ENCODE measurements at places on chromosomes 2 and 18.

DNA sequence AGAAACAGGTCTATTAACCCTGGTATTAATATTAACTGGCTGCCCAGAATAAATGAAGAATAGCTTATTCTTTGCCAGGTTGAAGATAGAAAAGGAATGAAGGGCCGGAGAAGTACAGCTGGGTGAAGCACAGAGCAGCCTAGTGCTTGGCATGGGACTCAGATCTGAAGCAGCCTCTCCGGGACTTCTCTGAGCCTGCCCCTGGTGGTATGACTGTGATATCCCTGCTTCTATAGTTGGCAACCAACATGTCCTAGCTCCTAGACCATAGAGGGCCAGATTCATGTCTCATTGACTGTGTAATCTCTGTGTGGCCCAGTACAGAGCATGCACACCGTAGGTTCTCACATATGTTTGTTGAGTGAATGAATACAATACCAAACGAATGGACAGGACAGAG is 107.8 kb downstream of the MSH2 start:
- DNase-seq, result no peak
- peaks cover 11% of the 10 kb centered on the region for H3K36me3 ChIP-seq
- peaks cover 4% of the 10 kb centered on the region for H3K27me3 ChIP-seq
- H3K4me1 ChIP-seq, result peaks cover 4% of the 10 kb centered on the region
- no peak overlapping the region for H3K27ac ChIP-seq

DNA sequence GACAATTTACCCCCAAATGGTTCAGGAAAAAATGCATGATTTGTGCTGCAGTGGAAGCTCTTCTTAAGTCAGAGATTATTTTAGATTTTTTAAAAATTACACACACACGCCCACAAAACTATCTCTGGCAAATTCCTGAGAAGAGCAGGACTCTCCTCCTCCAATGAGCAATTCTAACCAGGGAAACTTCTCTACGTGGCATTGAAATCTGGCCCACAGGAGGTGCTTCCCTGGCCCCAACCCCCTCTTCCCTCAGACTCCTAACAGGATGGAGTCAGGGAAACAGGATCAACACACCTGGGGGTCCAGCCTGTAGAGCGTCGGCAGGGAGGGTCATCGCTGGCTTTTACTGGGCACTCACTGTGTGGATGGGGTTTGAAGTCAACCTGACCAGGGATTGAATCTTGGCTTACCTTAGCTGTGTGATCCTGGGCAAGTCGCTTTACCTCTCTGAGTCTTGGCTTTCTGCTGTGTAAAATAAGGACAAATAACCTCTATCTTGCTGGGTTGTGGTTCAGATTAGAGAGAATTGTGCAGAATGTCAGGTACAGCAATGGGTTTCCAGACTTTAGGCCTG is 65.4 kb upstream of the ASAP2 start:
- no peak for DNase-seq
- H3K27ac ChIP-seq, result no peak overlapping the region
- H3K27me3 ChIP-seq, result peaks cover 10% of the 10 kb centered on the region
- H3K4me1 ChIP-seq, result peaks cover 8% of the 10 kb centered on the region

- peaks cover 7% of the 10 kb centered on the region for H3K36me3 ChIP-seq
- H3K27ac ChIP-seq, result no peak overlapping the region
- H3K4me1 ChIP-seq, result no peaks in the 10 kb centered on the region
- no peak for DNase-seq
- H3K27me3 ChIP-seq, result peaks cover 3% of the 10 kb centered on the region
Observed at GRCh38 chr18:46578987-46579386, 78.0 kb downstream of the LOXHD1 start.

GRCh38 chr18:46040747-46041104 is 31.3 kb downstream of the PSTPIP2 start:
- H3K27me3 ChIP-seq, result no peaks in the 10 kb centered on the region
- H3K36me3 ChIP-seq, result no peaks in the 10 kb centered on the region
- no peak overlapping the region for H3K27ac ChIP-seq

DNA sequence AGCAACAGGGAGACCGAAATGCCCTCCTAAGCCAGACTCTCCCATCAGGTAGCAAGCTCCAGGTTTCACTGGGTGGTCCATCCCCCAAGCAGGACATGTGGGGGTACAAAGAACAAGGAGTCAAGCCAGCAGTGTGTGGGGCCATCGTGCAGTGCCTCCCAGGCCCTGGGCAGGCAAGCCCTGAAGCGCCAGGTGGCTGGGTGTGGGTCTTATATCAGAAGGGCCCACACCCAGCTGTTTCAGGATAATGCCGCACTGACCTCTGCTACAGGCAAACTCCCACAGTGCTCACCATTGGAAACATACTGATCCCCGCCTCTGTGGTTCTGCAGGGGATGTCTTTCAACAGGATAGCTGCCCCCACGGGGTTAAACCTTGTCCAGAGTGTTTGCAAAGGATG is 174.2 kb upstream of the SMAD2 start:
- H3K27ac ChIP-seq, result no peak overlapping the region
- no peak overlapping the region for H3K4me3 ChIP-seq
- no peaks in the 10 kb centered on the region for H3K36me3 ChIP-seq
- H3K4me1 ChIP-seq, result peaks cover 35% of the 10 kb centered on the region
- peaks cover 2% of the 10 kb centered on the region for H3K27me3 ChIP-seq

- H3K27me3 ChIP-seq, result peaks cover 12% of the 10 kb centered on the region
- peaks cover 9% of the 10 kb centered on the region for H3K4me1 ChIP-seq
- DNase-seq, result no peak
- no peak overlapping the region for H3K27ac ChIP-seq
- no peaks in the 10 kb centered on the region for H3K36me3 ChIP-seq
- H3K4me3 ChIP-seq, result no peak overlapping the region
Observed at GRCh38 chr2:115165529-115166109, 723.2 kb downstream of the DPP10 start.

- no peak overlapping the region for H3K27ac ChIP-seq
- H3K36me3 ChIP-seq, result no peaks in the 10 kb centered on the region
- H3K27me3 ChIP-seq, result no peaks in the 10 kb centered on the region
- DNase-seq, result no peak
Observed at GRCh38 chr18:38646296-38646695, 1080.7 kb upstream of the CELF4 start.

DNA sequence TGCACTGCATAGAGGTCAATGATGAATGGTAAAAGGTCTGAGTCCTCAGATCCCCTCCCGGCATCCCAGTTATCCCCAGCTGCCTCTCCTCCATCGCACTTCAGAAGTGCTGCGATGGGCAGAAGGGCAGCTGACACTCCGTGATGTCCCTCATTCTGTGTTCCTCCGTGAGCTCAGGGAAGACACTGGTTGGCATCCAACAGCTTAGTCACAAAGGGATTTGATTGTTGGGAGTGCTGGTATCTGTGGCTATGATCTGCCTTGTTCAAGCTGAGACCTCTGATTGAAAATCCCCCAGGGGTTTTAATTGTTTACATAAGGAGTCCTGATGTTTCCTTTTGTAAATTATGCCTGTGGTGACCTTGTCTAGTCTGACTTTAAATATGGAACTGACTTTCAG is 19.0 kb upstream of the SAG start:
- H3K27me3 ChIP-seq, result peaks cover 2% of the 10 kb centered on the region
- no peaks in the 10 kb centered on the region for H3K4me1 ChIP-seq
- DNase-seq, result no peak
- H3K36me3 ChIP-seq, result peaks cover 11% of the 10 kb centered on the region

DNA sequence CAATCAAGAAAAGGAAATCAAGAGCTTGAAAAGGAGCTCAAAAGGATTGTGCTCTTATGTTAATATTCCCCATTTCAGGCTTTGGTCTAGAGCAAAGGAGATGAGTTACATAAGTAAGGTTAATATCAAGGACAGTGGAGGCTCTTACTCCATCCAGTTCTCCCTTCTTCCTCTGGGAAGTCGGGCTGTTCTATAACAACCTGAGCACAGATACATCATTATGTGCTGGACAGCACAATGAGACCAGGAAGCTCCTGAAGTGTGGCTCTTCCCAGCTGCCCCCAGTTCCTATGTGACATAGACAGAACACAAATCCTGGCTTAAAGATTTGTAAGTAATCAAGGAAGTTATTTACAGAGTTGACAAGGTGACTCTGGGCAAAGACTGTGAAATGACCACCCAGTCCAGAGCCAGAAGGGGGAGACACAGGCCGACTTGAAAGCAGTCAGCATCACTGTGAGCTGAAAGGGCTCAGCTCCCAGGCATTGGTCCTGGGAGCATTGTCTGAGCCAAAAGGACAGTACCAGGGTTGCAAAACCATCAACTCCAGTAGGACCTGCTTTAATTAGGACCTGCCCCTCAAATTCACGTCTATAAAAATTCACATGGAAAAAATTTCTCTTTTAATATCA is 917.6 kb upstream of the ACVR2A start:
- H3K4me1 ChIP-seq, result no peaks in the 10 kb centered on the region
- DNase-seq, result peak; percentile 76
- no peaks in the 10 kb centered on the region for H3K27me3 ChIP-seq

DNA sequence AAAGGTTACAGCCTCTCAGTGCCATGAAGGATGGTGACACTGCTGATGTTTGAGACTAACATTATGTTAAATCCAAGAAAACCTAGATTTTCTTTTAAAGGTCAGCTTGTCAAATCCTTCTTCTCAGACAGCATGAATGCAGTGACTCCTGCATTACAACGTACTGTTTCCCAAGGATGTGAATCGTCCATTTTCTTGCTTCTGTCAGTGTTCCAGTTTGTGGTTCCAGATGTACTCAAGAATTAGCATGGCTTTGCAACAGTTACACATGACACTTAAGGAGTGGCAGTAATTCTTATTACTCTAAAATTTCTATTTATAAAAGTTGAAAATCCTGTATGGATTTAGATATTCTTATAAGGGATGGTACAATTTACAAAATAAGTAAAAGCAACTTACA is 1.5 kb upstream of the TTC39C start:
- peaks cover 2% of the 10 kb centered on the region for H3K27me3 ChIP-seq
- H3K27ac ChIP-seq, result no peak overlapping the region
- no peak for DNase-seq
- no peak overlapping the region for H3K4me3 ChIP-seq
- no peaks in the 10 kb centered on the region for H3K36me3 ChIP-seq

- H3K4me1 ChIP-seq, result no peaks in the 10 kb centered on the region
- no peaks in the 10 kb centered on the region for H3K27me3 ChIP-seq
- DNase-seq, result no peak
- H3K36me3 ChIP-seq, result no peaks in the 10 kb centered on the region
Observed at GRCh38 chr2:148860037-148860436, 15.0 kb upstream of the KIF5C start.

GRCh38 chr18:8341481-8342230 is 267.6 kb upstream of the RAB12 start:
- no peak overlapping the region for H3K4me3 ChIP-seq
- H3K4me1 ChIP-seq, result peaks cover 13% of the 10 kb centered on the region
- DNase-seq, result no peak
- peak overlapping the region; percentile 36 for H3K27ac ChIP-seq
- H3K36me3 ChIP-seq, result no peaks in the 10 kb centered on the region
- H3K27me3 ChIP-seq, result no peaks in the 10 kb centered on the region

- H3K36me3 ChIP-seq, result no peaks in the 10 kb centered on the region
- DNase-seq, result no peak
- H3K27me3 ChIP-seq, result no peaks in the 10 kb centered on the region
- H3K4me3 ChIP-seq, result no peak overlapping the region
Observed at GRCh38 chr2:71778936-71779773, 325.8 kb downstream of the DYSF start.

DNA sequence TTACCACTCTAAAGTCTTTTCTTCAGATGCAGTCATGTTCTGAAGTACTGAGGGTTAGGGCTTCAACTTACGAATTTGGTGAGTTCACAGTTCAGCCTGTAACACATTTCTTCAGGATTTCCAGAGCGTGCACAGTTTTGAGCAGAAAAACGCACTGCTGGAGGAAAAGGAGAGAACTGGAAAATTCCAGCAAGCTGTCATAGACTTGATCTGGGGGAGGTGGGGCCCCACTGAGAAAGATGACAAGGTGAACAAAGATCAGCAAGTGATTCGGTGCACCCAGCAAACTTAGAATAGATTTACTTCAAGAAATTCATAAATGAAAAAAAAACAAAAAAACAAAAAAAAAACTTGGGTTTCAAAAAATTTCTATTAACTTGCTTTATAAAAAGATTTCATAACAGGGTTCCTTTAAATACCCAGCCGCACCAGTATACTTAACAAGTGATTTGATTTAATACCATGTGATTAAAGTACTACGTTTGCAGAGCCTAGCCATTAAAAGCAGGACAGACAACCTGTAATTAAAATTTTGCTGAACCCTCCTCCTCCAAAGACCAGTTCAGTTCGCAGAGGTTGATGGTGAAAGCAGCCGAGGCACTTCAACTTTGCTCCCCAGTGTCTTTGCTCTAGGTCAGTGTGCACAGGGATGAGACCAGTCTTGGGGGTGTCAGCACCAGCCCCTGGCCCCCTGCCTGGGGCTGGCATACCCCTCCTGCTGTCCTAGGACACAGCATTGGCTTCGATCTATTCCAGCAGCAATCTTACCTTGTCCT is 30.5 kb downstream of the CTIF start:
- H3K36me3 ChIP-seq, result peaks cover 15% of the 10 kb centered on the region
- H3K4me3 ChIP-seq, result no peak overlapping the region
- no peak overlapping the region for H3K27ac ChIP-seq
- DNase-seq, result no peak

DNA sequence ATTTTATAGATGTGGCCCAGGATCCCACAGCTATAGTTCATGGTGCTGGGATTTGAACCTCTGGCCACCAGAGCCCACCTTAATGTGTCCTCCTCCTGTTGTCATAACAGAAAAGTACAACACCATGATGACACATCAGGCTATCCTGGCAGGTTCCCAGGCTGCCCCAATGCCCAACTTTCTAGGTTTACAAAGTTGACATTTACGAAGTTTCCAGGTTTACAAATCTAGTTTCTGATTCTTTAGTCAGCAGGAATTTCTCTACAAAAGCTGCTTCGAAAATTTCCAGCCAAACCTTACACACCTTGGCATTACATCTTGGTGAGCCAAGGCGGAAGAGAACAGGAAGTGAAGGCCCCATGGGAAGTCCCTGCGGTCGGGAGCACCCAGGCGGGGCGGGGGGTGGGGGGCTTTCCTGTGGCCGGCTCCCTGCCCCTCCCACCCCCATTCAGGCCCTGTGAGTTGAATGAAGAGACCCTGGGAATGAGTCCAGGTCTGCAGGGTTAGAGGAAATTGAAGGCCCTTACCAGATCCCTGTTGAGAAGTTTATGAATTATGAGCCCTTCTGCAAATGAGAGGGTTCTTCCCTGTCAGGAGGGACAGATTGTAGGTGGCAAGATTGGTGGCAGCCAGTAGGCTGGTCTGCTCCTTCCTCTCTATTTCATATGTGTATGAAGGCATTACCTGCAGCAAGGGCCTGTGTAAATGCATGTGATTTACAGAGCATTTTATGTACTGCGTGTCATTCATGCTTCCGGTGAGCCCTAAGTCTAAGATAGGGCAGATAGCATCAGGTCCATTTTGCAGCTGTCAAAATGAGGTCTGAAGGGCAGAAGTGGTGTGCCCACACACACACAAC is 11.1 kb upstream of the IL1RN start:
- H3K4me3 ChIP-seq, result no peak overlapping the region
- no peak overlapping the region for H3K27ac ChIP-seq
- H3K36me3 ChIP-seq, result no peaks in the 10 kb centered on the region
- DNase-seq, result no peak
- H3K4me1 ChIP-seq, result no peaks in the 10 kb centered on the region

- DNase-seq, result no peak
- peaks cover 12% of the 10 kb centered on the region for H3K36me3 ChIP-seq
- no peak overlapping the region for H3K27ac ChIP-seq
- no peak overlapping the region for H3K4me3 ChIP-seq
Observed at GRCh38 chr18:56200381-56200911, 437.9 kb downstream of the TXNL1 start.

- peaks cover 4% of the 10 kb centered on the region for H3K4me1 ChIP-seq
- no peak overlapping the region for H3K4me3 ChIP-seq
- H3K27ac ChIP-seq, result no peak overlapping the region
- H3K36me3 ChIP-seq, result no peaks in the 10 kb centered on the region
- H3K27me3 ChIP-seq, result peaks cover 6% of the 10 kb centered on the region
Observed at GRCh38 chr18:54090856-54091255, 133.6 kb downstream of the MBD2 start.
